ENCODE measurements at places on chromosomes 1 and 21.

- DNase-seq, result no peak
Observed at GRCh38 chr1:9127395-9128165, 1.3 kb downstream of the GPR157 start.

GRCh38 chr21:24716281-24716918 lies 890.9 kb downstream of the MRPL39 start:
- DNase-seq, result no peak

GRCh38 chr1:198054510-198054909 lies 102.3 kb upstream of the NEK7 start:
- DNase-seq, result no peak

DNA sequence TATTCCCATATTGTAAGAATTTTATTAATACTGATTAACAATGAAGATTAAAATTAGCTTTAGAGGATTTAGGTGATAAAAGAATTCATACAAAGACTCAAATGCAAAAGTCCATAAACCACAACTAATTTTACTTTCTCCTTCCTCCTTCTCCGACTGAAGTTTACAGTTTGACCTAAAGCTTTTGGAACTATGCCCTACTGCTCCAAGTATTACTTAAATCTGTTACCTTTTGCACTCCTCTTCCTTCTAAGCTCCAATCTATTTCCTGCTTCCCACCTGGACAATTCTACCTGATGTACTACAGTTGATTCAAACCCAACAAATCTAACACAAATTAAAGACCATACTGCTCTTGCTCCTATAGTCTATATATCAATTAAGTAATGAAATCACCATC lies 36.3 kb downstream of the ANKRD13C start:
- DNase-seq, result no peak

DNA sequence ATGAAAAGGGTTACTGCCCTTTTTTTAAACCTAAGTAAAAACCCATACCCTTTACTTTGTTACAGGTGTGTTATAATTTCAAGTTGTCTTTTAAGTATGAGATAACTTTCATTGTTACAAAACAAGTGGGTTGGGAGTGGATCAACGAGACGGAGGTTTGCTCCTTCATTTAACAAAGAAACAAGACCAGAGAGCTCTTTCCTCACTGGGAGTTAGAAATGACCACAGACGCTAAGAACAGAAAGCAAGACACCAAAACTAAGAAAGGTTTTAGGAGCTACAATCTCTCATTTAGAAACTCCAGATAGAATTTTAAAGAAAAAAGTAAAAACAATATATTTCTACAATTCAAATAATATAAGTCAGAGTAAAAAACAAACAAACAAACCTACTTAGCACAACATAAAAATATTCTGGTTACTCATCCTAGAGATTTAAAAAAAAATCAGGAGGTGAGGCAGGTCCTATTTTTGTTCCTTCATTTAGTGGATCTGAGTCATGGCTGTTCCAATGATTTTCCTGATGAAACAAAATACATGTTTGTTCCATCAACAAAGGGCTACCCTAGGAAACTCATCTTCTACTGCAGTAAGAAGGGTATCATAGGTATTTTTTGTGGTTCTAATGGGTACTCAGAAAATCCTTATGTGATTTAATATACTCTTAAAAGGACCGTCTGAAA lies 33.0 kb downstream of the APP start:
- DNase-seq, result no peak
